ENCODE measurements at places on chromosomes 1 and 21. TPM values are rescaled to one million over a fixed set of nuclear protein-coding genes. Genes with fewer than 3 reads are reported as not detected.

The TMEM52 gene
- 0.28 TPM for total RNA-seq

The C1orf167 gene
- total RNA-seq, result 0.14 TPM

The KRTAP12-2 gene
- not detected for total RNA-seq

The NR0B2 gene
- 0.19 TPM for total RNA-seq

The MNDA gene
- 21.6 TPM for total RNA-seq

The HPCAL4 gene
- total RNA-seq, result 0.24 TPM

The MEX3A gene
- total RNA-seq, result 1.3 TPM

The RYR2 gene
- total RNA-seq, result 0.38 TPM

The MYOM3 gene
- total RNA-seq, result 1.5 TPM

The PRKAA2 gene
- total RNA-seq, result 1.1 TPM

The KRTAP21-1 gene
- not detected for total RNA-seq

The TLCD4 gene
- 1.5 TPM for total RNA-seq

The RGS4 gene
- total RNA-seq, result 0.66 TPM

The SDC3 gene
- total RNA-seq, result 3.8 TPM

The FCGR2B gene
- total RNA-seq, result 1.3 TPM

The MTARC2 gene
- 1.6 TPM for total RNA-seq

The SYPL2 gene
- total RNA-seq, result 0.05 TPM

The TRAPPC10 gene
- 22.4 TPM for total RNA-seq

The SPATA17 gene
- 0.57 TPM for total RNA-seq
